DMS79 treated with DMSO at 0.1 percent for 48 hours (cell line): ENCODE measurements at places on chromosomes 13 and 19.

DNA sequence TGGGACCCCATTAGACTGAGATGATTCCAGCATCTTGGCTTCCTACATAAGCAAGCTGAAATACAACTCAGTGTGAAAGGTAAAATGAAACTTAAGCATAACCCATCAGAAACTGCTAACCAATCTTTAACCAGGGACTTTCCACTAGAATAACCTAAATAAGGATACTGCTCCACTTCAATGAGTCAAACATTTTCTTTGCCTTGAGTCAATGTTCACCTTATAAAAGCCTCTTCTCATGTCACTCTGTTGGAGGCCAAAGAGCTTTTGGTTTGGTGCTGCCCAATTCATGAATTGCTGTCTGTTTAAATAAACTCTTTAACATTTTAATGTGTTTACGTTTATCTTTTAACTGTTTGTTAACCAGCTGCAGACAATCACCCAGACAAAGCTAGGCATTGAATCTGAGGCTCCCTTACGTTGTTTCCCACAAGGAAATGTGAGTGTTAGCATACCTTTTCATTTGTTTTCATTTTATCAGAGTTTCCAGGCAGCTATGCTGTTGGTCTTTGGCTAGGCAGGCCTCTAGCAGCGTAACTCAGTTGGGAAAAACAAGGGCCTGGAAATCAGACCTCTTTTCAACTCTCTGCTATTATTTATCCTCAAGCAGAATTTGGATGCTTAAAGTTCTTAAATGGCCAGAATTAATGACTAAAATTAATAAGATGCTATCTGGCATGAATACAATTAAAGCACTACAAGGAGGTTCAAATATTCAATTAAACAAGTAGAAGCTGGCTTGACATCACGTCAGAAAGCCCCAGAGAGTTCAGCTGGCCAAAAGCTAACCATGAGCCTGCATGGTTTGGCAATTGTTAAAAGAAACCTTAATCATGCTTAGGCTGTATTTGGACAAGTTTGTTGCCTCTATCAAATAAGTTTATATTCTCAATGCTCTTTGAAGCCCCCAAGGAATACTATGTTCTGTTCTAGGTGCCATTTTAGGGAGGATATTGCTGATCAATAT, 200.2 kb downstream of the DCLK1 start:
- no peak for DNase-seq

DNA sequence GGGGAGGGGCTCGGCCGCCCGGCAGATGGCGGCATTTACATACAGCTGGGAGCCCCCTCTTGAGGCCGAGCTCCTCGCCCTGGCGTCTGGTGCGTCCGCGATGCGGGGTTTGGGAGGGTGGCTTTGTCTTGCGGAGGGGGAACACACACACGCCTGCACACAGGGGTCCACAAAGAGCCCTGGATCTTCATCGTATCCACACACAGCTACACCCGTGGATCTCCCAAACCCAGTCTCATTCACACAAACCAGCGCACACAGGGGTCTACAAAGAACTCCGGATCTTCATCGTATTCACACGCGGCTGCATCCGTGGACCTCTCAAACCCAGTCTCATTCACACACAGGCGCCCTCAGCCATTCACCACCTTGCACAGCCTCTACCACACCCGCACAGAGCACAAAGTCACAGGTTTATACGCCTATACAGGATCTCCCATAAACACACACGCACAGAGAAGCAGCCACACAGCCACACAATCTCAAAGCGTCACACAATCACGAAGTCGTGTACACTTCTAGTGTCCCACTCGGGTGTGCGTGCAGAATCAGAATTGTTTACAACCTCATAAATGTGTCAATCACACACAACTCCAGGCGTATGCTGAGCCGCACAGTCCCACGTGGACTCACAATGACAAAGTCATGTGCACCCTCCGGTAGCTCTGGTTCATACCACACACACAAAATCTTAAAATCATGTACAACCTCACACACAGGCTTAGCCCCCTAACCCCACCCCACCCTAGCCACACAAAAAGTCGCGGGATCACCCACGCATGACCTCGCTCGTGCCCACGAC, 550 bp upstream of the DLL3 start:
- peak; percentile 83 for DNase-seq

DNA sequence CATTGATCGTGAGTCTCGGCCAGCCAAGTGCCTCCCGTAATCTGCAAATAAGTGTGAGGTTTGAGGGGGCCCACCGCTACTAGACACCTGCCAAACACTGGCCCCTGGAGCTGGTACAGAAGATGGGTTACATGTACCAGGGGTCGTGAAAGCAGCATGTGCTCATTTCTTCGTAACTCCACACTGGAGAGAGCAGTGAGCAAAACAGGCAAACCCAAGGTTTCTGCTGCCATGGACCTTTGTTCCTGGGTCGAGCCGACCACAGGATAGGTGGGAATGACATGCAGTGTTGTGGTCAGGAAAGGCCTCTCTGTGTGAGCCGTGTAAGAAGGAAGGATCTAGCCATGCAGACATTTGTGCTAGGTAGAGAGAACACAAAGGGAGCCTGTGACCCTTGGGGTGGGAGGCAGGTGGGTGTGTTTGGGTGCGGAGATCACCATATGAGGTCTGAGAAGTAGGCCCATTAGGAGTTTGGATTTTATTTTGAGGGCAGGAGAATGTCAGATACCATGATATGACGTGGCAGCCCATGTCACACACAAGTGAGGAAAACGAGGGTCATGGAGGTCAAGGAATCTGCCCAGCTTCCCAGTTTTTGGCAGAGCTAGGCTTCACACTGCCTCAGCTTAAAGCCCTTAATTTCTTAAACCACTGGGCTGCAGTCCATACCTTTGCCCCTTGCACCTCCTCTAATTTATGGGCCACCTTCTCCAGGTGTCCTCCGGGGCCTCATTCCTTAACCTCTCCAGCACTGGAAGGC, 919 bp downstream of the GTF3A start:
- DNase-seq, result no peak

DNA sequence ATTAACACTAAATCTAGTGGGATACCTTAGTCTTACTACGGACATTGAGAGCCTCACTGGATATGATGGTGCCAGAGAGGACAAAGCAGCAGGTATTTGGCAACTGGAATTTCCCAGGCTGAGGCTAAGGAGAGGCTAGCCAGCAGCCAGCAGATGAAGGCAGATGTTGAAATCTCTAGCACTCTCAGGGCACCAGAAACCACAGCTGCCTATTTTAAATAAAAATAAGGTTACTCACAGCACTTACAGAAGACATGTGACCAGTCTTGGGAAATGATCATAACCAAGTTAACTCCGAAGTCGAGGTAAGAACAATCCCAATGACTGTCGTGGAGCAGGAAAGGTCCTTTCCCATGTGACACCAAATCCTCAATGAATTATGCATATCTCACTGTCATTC, 1726.0 kb downstream of the EFNB2 start:
- DNase-seq, result no peak

DNA sequence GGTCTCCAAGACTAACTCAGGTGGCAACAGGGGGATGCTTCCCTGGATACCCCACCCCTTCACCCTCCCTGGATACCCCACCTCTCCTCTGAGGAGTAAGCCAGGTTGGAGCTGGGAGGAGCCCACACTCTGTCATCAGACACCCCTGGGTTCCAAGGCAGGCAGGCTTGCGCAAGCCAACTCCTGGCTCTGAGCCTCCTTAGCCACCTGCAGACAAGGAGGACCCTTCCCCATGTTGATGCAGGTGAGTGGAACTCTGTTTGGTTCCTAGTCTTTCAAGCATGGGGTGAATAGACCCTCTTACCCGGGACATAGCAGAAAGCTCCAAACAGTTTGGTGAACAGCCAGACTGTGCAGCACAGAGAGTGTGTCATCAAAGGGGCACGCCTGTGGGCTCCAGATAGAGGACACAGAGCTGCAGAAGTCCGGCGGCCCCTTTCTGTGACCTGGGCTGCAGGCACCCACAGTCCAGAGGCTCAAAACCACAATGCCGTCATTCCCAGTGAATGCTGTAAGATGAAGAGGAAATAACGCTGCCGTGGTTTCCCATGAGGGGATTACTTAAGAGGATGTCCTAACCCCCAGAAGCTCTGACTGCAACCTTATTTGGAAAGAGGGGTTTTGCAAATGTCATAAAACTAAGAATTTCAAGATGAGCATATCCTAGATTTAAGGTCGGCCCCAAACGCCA, 12.1 kb upstream of the HAS1 start:
- no peak for DNase-seq

DNA sequence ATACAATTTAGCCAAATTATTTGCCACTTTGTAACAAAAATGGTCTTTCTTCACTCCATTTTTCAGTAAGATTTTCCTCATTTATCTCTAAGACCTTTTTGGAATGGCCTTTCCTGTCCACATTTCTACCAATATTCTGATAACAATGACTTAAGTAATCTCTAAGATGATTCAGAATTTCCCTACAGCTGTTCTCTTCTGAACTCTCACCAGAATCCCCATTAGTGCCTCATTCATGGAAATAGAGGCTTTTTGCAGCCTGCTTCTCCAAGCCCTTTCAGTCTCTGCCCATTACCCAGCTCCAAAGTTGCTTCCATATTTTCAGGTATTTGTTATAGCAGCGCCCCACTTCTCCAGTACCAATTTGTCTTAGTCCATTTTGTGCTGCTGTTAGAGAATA, 867.0 kb downstream of the GPC5 start:
- no peak for DNase-seq

- no peak for DNase-seq
Observed at GRCh38 chr19:55536366-55536765, 567 bp downstream of the SBK2 start.

- no peak for DNase-seq
Observed at GRCh38 chr19:6076291-6076665, 34.0 kb downstream of the RFX2 start.

DNA sequence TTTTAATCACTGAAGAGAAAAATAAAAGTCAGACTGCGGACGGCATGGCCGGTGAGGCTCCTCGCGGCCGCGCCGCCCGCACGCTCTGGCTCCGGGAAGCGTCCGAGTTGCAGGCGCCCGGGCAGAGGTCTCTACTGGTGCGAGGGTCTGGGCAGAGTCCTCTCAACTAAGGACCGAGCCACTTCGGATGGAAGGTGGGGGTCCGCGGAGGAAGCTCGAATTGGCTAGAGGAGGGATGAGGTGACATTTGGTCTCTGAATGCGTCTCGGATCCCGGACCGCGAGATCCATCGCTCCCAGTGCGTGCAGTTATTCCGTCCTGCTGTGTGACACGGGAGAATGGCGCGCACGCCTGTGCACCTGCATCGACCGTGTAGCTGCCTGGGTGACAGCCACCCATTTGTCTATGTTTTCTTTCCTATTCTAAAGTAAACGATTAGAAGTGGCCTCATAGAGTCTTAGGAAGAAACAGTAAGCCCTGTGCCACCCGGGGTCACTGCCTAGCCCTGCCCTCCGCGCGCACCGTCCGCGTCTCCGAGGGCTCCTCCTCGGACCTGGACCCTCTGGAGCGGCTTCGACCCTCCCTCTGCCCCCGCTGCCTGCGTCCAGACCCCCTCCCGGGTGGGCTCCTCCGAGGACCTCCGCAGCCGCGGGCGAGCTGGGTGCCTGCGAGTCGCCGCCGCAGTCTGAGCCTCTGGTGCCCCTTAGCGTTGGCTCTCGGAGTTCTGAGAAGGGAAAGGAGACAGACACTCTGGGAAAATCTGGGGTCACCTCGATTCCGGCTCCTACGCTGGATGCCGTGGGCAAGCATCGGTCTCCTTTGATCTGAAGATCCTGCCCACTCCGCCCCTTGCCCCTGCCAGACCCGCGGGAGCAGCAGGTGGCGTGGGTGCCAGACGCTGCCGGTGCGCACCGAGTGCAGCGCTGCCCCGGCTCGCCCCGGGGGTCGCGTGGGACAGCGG, 347.4 kb downstream of the LIG4 start:
- peak; percentile 82 for DNase-seq
